Thoracic aorta (tissue), 2 donors: ENCODE measurements at places on chromosomes 7 and 10. TPM values are rescaled to one million over a fixed set of nuclear protein-coding genes. Genes with fewer than 3 reads are reported as not detected.

AKR1C3 gene
- total RNA-seq, result 92.9 TPM

UBTD1 gene
- 10.2 TPM for total RNA-seq

PNLIP gene
- 1.7 TPM for total RNA-seq

FAM180A gene
- 133 TPM for total RNA-seq

MACC1 gene
- total RNA-seq, result 0.14 TPM

EFCAB10 gene
- not detected for total RNA-seq

SEMA4G gene
- 4.3 TPM for total RNA-seq

NKX2-3 gene
- total RNA-seq, result 0.42 TPM

NEUROG3 gene
- 2.8 TPM for total RNA-seq

METTL27 gene
- not detected for total RNA-seq

SPDYE2B gene
- not detected for total RNA-seq

NRG3 gene
- 0.41 TPM for total RNA-seq

GJC3 gene
- not detected for total RNA-seq

ARHGAP19 gene
- 3.5 TPM for total RNA-seq

GNG11 gene
- 12.2 TPM for total RNA-seq

IDI2 gene
- total RNA-seq, result not detected

ASB13 gene
- 16.0 TPM for total RNA-seq

LAMB4 gene
- total RNA-seq, result 0.14 TPM

ANXA8 gene
- total RNA-seq, result not detected

NOD1 gene
- total RNA-seq, result 47.0 TPM

SPDYE2 gene
- not detected for total RNA-seq

SRRM3 gene
- 1.6 TPM for total RNA-seq

FGFBP3 gene
- total RNA-seq, result 0.81 TPM

CPA2 gene
- total RNA-seq, result 0.41 TPM

CLEC5A gene
- 3.0 TPM for total RNA-seq

PPP2R2D gene
- 23.0 TPM for total RNA-seq

SUN3 gene
- not detected for total RNA-seq

AMZ1 gene
- total RNA-seq, result 1.4 TPM

HOGA1 gene
- total RNA-seq, result 7.0 TPM

ATRNL1 gene
- 24.6 TPM for total RNA-seq

PSTK gene
- 0.95 TPM for total RNA-seq

GHITM gene
- total RNA-seq, result 116 TPM

FOXP2 gene
- total RNA-seq, result 16.7 TPM

CYP3A4 gene
- total RNA-seq, result not detected

NME8 gene
- total RNA-seq, result not detected

EPC1 gene
- 48.5 TPM for total RNA-seq
